Cardiac septum (tissue), 1 donor: ENCODE measurements at places on chromosomes 6 and 20.

DNA sequence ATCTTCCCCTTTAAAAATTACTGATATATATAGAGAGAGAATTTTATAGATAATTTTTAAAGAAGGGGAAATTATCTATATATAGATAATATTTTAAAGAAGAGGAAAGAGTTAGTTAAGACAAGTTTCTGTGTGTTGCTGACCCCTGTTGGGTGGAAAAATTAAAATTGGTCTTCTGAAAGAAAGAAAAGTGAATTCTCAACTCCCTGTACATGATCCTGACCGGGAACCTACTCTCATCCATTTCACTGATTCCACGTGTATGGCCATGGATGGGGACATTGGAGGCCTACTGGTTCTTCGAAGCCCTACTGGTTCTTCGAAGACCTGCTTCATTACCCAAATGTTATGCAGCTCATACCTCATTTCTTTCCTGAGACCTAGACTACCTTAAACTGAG is 53.0 kb upstream of the TCF21 start:
- DNase-seq: no peak

GRCh38 chr6:129893640-129894039 is 32.5 kb upstream of the TMEM244 start:
- DNase-seq: no peak

- DNase-seq: no peak
Observed at GRCh38 chr6:157597461-157598312, 216.7 kb downstream of the ZDHHC14 start.

GRCh38 chr20:32018269-32019155 is 8.3 kb downstream of the CCM2L start:
- no peak for DNase-seq

DNA sequence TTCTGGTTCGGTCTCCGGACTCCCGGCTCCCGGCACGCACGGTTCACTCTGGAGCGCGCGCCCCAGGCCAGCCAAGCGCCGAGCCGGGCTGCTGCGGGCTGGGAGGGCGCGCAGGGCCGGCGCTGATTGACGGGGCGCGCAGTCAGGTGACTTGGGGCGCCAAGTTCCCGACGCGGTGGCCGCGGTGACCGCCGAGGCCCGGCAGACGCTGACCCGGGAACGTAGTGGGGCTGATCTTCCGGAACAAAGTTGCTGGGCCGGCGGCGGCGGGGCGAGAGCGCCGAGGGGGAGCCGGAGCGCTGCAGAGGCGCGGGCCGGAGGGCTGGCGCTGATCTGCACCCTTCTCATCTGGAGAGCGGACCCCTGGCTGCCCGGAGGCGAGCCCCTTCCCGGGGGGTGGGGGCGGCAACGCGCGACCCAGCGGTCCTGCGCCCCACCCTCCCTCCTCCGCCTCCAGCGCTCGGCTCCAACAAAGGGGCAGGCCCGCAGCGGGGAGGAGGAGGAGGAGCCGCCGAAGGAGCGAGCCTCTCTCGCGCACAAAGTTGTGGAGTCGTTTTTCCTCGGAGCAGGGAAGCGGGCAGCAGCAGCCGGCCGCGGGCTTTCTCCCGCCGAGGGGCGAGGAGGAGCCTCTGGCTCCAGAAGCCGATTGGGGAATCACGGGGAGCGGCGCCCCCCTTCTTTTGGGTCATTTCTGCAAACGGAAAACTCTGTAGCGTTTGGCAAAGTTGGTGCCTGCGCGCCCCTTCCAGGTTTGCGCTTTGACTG is at the start of gene UTRN:
UTRN (plus strand) TSS at position 553 of the 765 bp plus-strand sequence. CDS start 6,494 bp downstream, outside the sequence.
- DNase-seq: peak; percentile 90

GRCh38 chr6:3911614-3912336 is 62.6 kb downstream of the FAM50B start:
- DNase-seq: peak; percentile 85

GRCh38 chr6:160198606-160199211 is 59.9 kb downstream of the SLC22A2 start:
- DNase-seq: no peak
